ENCODE measurements at places on chromosomes 1 and 21.

- no peak for DNase-seq
Observed at GRCh38 chr1:97314685-97315084, 593.1 kb downstream of the PTBP2 start.

DNA sequence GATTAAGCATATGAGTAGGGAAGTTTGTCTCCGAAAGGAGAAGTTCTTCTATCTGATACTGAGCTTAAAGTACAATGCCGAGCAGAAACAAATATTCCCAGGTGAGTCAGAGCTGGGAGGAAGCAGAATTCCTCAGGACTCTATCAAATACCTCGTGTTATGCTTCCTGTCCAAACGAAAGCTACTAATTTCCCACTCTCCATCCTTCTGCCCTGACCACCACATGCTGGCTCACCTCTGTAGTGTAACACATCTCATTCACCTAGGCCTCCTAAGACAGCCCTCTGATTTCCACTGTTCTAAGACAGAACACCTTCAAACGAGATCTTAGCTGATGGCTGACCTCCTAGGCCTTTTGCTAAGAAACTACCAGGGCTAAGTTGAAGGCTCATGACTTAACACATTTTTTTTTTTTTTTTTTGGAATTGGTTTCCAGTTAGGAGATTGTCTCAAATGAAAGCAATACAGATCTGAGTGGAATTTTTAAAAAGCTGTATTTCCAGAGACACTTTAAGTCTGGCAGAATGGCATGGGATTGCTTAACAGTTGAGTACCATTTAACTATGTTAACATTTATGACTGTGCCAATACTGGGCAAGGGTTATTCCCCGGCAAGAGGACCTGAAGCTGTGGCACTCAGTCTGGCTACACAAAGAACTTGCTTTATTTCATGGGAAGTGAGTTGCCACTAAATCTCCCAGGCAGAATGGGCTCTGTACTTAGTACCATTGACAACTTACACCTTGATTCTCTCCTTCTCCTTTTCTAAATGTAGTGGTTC, 583.4 kb downstream of the DPYD start:
- no peak for DNase-seq

- no peak for DNase-seq
Observed at GRCh38 chr1:57340334-57341070, 83.4 kb downstream of the DAB1 start.

GRCh38 chr1:37474697-37475379, 458 bp downstream of the ZC3H12A start:
- DNase-seq: no peak

DNA sequence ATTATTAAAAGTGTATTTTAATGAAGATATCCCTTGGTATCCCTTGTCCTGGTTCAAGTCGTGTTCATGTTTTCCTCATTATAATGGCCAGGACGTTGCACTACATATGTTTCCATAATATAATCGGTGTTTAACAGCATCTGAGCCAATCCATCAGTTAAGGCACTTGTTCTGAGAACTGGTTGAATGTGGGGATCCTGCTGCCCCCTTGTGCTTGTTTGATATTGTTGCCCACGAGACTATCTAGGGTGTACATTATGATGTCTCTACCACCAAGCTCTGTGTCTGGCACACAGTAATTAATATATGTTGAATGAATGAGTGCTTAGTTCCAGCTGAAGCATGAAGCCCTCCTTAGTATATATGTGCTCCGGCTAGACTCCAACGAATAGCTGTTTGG, 193.0 kb downstream of the CACNA1E start:
- DNase-seq: no peak

GRCh38 chr1:200178340-200178739, 150.8 kb downstream of the NR5A2 start:
- no peak for DNase-seq

DNA sequence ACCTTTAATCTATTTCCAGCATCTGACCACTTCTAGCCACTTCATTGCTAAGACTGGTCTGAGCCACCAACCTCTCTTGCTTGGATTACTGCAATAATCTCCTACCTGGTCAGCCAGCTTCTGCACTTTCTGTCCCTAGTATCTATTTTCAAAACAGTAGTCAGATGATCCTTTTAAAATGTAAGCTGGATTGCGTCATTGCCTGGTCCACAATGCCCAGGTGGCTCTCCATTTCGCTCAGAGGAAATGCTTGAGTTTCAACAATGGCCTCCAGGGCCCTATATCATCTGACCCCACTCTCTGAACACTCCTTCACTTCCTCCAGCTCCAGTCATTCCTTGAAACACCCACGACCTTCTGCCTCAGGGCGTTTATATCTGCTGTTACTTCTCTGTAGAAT, 2.3 kb downstream of the FYB2 start:
- no peak for DNase-seq

- no peak for DNase-seq
Observed at GRCh38 chr1:189350983-189351616, 1126.6 kb downstream of the BRINP3 start.

- DNase-seq: no peak
Observed at GRCh38 chr21:27532076-27532475, 565.2 kb upstream of the ADAMTS5 start.

DNA sequence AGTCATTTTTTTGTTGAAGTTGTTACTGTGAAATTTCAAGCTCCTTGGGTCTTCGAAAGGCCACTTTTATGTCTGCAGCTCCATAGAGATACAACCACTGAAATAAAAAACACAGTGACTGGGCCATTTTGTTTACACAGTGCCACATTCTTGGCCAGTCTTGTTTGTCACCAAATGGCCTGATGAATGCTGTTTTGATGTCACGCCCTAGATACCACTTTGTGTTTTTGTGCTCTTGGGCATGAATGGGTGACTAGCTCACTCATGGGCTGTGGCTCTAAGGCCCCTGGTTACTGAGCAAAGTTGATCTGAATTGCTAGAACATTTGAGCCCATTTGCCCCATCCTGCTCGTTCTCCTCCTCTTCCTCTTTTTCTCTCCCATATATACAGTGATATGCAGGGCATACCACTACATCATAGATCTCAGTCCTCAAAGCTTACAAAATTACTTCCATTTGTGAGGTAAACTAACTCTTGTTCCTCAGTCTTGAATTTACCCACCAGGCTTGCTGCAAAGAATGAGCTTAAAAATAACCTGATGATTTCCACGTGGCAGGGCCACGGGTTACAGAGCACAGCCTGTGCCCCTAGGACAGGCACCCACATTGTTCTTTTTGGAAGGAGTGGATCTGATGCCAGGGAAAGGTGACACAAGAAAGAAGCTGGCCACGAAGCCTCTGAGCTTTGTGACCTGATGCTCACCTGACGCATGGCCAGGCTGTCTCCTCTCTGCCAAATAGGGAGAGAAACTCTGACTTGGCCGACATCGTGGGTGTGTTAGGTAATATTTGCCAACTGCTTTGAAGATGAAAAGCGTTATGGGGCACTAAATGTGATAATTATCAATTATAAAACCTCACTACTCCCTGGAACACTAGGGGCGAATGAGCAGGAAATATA, 92.4 kb downstream of the RUNX1 start:
- DNase-seq: no peak

DNA sequence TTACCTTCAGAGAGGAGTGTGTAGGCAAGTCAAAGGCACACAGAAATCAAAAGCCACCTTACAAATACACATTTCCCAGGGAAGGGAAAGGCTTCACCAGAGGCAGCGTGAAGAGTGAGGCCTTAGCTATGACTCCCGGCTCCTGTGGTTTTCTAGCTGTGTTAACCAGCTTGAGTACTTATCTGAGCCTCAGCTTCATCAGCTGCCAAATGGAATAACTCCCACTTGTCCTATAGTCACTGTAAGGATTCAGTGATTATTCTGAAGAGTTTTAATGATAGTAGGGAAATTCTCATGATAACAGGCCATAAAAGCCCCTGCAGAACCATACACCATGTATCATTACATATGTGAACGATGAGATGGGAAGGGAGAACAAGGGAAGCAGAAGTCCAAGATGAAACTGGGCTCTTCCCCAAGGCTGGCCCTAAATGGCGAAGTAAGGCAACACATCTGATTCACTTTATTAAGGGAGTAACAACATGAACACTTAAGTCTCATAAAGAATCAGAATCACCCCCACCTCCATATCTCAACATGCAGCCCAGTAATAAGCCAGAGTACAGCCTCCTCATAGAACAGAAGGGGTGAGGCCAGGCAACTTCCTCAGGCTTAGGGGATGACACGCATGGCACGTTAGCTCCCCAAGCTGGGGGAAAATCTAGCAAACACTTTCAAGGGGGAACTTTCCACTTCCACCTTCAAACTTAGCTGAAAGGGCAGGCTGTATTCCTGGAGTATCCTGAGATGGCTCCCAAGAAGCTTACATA, 63.7 kb downstream of the SLC66A1 start:
- no peak for DNase-seq

- no peak for DNase-seq
Observed at GRCh38 chr1:19812875-19813642, 2.0 kb downstream of the RNF186 start.

- no peak for DNase-seq
Observed at GRCh38 chr1:26003262-26003661, 5.4 kb upstream of the PAFAH2 start.

DNA sequence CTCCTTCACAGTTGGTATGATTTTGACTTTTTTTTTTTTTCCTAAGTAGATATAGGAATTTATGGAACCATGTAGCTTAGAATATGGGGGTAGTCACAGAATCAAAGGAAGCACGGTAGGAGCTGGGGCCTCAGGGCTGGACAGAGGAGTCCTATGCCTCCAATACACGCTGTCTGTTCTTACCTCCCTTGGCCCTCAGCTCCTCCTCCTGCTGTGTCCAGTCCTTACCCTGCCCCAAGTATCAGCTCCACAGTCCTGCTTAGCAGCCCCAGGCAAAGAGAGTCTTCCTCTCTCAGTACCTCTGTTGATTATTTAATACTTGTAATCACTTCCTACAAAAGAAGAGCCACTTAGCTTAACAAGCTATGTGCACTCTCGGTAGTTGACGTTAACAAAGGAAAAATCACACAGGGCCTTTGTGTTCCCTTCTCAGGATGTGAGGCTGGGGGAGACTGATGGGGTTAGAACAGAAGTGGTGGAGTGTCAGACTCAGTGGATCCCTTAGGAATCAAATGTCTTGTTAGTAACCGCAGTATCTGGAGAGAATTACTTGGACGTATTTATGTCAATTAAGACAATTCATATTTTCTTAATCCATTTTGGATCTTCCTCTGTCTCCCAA, 292.3 kb downstream of the HHAT start:
- DNase-seq: no peak

GRCh38 chr21:35090403-35090802, 41.3 kb upstream of the RUNX1 start:
- DNase-seq: no peak

DNA sequence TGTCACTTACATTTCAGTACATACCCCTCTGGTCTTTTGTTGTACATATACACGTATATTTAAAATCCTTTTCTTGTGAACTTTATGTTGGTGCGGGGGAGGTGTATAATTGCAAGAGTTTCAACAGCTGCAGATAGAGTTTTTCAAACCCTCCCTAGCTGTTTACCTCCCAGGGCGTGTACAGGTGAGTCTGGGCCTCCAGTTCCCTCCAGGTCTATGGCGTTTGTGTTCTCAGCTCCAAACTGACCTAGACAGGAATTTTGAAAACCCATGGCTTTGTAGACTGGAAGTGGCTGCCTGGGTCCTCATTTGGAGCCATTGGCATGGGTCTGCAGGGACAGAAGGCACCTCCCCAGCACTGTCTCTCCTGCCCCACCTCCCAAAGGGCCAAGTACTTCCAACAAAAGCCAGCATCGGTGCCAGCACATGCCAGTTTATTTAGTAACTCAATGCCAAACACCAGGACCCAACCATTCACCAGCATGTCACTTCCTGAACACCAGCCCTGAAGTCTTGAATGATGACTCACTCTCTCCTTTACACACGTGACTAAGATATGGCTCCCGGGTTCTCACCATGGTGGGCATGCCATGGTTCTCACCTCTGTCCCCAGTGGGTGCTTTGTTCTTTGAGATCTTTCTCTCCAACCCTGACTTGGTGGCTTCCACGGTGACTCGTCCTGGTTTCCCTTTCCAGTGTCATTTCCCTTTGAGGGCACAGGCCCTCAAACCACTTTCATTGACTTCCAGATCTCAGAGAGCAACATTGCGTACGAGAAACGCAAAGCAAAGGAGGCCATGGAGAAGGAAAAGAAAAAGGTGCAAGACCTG, 57.3 kb upstream of the EFHD2 start:
- DNase-seq: peak; percentile 35

GRCh38 chr1:186799689-186800054, 29.1 kb upstream of the PLA2G4A start:
- no peak for DNase-seq

GRCh38 chr1:89669441-89669840, 36.5 kb downstream of the LRRC8C start:
- no peak for DNase-seq

- DNase-seq: peak; percentile 80
Observed at GRCh38 chr1:225881959-225882693, at the start of gene TMEM63A. TMEM63A (minus strand) TSS chr1:225882380; CDS start chr1:225877580, 4,800 bp downstream.

DNA sequence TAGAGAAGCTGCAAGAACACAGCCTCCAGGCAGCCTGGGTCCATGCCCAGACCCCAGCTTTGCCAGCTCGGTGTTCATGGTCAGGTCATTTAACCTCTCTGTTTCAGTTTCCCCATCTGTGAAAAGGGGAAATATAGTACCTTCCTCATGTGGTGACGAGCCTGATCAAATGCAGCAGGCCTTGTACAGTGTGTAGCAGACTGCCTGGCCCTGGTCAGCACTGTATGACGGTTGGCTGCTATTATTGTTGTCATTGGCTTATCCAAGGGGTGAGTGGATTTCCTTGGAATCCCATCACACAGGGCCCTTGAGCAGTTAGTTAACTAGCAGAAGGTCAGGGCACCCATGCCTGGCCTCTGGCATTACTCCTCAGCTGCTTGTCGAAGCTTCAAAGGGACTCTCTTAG, 6.6 kb upstream of the TMEM51 start:
- DNase-seq: no peak

DNA sequence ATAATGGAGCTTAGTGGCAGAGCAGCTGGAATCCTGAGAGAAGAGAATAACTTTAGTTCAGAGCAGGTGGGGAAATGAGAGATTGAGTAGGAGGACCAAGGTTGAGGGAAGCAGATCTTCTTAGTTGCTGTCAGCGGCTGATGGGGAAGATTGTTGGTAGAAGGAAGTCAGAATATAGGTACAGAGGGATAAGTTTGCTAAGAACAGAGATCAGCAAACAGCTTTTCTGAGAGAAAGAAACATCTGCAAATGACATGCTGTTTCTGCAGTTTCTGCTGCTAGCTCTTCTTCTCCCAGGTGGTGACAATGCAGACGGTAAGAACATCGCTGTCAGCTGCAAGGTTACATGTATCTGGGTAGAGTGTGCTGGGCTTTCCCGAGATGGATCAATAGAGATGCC, at the start of gene CD1C:
Gene CD1C, plus strand, starts transcription at position 113 of the 400 bp plus-strand sequence. Its CDS starts 142 bp downstream, at position 255.
- no peak for DNase-seq
